ENCODE measurements at places on chromosomes 3 and 15.

DNA sequence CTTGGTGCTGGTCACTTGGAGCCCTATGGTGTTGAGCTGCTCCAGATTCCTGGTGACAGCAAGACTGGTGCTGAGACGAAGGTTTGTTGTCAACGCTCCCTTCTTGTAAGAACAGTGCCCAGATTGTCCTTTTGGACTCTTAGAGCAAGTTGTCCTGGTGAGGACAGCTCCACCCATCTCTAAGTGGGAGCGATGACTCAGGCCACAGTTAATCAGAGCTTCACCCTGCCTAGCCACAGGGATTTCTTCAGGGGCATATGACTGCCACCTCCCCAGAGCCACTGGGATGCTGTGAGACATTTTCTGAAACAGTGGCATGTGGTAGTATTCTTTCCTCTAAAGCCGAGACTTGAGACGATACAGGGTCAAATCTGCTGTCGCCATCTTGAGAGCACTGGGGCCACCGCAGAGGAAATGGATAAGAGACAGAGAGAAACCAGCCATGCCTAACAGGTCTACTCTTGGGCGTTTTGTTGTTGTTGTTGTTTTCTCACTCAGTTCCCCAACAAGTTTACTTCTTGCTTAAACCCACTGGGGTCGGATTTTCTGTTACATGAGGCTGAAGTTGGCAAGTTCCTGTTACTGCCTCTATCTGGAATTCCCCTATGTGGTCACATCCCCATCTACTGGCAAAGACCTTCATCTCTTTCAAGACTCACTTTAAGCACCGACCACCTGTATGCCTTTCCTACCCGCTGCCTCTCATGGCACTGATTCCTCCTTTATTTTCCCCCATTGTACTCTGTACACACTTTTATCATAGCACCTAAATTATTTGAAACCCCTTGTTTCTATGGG lies 16.0 kb upstream of the PCOLCE2 start:
- no peak for DNase-seq

DNA sequence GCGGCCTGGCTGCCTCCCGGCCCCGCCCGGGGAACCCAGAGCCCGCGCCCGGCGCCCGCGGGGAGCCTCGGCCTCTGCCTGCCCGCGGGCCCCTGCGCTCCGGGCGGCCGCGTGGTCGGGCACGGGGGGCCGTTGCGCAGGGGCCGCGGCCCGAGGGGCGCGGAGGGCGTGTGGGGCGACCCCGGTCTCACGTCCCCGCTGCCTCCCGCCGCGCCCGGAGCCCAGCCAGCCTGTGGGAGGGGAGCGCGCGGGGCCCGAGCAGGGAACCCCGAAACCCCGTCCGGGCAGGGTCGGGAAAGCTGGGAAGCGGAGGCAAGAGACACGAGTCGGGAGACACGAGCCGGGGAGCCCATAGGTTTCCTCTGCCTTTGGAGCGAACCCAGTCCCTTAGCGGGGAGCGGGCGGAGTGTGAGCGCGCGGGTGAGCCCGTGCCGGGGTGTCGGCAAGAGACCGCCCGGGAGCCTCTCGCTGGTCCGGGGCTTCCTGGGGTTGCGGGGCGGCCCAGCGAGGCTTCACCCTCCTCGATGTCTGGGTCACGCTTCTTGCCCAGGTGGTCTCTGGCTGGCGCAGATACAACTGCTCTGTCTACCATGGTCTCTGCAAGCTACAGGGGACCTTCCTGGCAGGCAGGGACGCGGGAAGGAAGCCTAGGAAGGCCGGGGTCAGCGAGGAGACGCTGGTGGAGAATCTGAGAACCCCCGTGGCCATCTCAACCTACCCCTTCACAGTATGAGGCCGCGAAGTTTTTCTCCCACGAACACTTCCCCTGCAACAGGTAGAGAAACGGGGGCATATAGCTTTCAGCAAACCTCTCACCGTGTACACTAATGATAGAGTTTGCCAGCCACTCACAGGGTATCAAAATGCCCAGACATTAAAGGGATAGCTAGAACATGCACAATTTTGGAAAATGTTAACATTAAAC lies 586 bp downstream of the LRRK1 start:
- no peak for DNase-seq

DNA sequence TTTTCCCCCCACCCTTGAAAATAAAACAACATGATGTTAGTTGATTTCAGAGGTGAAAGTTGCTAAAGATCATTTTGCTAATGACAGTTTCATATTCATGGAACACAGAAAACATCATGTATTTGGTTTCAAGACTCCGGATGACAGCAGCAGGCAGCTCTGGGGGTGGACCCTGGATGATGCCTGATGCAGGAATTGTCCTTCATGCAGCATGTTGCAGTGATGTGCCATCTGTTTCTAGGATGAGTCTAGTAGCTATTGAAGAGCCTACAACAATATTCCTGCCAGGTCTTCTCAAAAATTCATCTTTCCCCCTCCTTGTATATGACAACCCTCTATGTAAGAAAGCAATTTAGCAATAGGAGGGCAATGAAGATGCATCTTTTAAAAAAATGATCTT lies 108.3 kb downstream of the SV2B start:
- no peak for DNase-seq

- DNase-seq = no peak
Observed at GRCh38 chr15:65342493-65342892, 35.3 kb downstream of the IGDCC3 start.

DNA sequence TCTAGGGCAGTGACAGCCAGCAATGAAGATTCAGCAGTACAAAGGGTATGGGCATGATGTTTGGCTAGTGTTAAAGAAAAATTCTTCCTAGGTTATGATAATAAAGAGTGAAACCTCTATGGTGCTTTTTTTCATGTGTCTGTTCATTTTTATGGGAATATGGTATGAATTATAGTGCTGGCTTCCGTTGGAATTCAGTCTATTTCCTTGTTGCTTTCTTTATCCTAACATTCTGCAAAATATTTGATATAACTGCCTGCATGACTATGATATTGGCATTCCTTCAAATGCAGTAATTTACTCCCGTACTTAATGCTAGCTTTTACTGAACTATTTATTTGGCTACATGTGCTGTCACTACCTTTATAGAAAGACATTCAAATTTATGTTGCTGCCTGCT lies 57.6 kb upstream of the ATP11B start:
- DNase-seq = no peak

- DNase-seq = no peak
Observed at GRCh38 chr3:69105320-69105719, 17.1 kb downstream of the LMOD3 start.

DNA sequence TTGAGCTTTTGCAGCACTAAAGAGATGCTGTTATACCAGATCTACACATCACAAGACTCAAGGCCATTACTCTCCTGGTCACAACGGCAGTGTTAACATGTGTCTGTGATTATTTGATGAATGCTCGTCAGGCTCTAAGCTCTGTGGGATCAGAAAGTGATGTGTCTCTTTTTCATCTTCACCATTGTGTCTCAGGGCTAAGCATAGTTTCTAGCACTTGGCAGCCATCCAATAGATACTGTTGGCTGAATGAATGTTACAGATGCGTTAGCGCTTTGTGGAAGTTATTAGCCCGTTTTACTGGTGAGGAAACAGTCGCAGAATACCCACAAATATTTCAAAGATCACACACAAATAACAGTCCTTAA lies 1.2 kb upstream of the FAM81A start:
- no peak for DNase-seq

- DNase-seq = no peak
Observed at GRCh38 chr15:41977757-41978383, 5.5 kb upstream of the EHD4 start.

DNA sequence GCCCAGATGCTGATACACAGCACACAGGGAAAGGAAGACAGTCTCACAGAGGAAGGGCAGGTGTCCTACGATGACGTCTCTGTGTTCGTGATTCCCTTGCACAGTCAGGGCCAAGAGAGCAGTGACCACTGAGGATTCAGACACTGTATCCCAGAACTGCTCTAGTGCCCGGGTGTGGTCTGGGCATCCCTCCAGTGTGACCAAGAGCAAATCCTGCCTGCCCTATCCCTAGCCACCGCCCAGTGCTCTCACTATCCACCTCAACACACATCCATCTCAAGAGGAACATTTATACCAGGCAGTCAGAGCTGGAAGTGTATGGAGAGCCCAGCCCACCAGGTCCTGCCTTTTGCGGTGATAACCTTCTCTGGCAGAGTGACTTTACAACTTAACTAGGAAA lies 4.1 kb downstream of the PPM1M start:
- no peak for DNase-seq

DNA sequence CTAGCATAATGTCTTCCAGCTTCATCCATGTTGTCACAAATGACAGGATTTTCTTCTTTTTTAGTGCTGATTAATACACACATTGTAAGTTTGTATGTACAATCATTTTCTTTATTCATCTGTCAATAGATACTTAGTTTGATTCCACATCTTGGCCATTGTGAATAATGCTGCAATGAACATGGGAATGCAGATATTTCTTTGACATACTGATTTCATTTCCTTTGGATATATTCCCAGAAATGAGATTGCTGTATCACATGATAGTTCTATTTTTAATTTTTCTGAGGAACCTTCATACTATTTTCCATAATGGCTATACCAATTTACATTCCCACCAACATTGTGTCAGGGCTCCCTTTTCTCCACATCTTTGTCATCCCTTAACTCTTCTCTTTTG lies 117.9 kb downstream of the MEIS2 start:
- DNase-seq = no peak

DNA sequence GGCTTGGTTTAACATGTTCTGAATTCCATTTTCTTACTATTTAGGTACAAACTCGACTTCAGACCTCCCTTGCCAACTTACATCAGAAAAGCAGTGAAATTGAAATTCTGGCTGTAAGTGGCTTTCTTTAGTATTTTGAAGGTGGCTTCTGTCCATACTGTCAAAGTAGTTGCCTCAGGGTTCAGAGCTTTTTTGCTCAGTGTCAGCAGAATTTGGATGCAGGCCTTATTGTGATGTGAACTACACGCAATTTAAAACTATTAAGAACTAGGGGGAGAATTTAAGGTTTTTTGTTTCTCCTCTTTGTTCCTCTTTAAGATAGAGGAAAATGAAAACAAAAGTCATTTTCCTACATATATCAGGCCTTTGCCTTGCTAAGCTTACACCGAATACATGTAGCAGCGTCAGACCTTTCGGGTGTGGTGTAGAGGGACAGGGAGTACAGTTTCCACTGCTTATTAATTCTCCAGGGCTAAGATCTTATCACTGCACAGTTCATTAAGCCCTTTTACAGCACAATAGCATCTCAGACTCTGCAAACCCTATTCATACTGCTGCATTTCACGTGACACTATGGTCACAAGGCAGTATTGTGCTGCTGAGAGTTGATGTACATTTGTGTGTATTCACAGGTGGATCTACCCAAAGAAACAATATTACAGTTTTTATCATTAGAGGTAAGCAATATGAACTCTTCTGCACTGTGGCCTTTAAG lies 6.7 kb downstream of the SRP14 start:
- DNase-seq = no peak

DNA sequence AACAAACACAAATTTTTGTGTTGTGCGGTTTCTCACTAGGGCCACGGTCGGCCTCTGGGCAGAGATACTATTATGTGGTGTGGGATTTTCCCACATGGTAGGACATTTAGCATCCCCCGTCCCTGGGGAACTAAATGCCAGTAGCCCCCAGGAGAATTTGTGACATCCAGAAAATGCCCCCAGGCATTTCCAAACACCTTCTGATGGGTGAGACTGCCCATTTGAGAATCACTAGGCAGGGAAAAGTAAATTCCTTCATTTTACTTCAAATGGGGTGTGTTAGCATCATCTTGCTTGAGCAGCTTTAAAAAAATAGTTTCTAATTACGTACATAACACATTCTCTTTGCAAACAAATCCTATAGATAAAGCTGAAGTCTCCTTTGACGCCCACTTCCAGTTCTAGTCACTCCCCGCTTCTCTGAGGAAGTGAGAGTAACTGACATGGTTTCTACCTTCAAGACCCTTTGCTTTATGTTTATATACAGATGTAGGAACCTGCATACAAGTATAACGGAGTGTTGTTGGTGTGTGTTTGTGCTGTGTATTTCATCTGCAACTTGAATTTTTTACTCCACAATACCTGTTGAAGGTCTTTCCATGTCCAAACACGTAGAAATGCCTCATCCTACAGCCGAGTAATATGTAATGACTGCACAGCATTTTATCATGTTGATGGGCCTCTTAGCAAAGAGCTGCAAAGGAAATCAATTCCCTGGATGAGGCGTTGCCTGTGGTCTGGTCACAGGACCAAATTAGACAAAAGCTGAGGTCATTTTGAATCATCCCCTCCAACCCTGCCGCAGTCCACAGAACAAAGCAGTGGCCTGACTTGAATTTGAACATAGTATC lies 31.4 kb upstream of the ZBTB38 start:
- no peak for DNase-seq

GRCh38 chr3:144053121-144053520 lies 81.5 kb downstream of the DIPK2A start:
- DNase-seq = no peak

DNA sequence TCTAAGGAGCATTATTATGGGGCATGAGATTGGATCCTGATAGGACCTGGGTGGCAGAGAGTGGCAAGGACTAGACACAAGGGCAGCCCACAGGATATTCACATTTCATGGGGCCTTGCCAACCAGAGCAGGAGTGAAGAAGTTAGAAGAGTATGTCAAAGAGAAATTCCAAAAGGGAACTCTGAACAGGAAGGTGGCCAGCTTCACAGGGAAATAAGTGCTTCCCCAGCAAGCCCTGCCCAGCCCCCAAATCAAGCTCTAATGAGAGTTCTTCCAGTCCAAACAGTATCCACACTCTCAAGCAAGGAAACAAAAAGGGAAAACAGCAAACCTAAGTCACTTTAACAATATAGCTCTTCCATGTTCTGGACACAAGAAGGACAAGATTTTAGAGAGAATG lies 130.2 kb upstream of the COL8A1 start:
- no peak for DNase-seq

DNA sequence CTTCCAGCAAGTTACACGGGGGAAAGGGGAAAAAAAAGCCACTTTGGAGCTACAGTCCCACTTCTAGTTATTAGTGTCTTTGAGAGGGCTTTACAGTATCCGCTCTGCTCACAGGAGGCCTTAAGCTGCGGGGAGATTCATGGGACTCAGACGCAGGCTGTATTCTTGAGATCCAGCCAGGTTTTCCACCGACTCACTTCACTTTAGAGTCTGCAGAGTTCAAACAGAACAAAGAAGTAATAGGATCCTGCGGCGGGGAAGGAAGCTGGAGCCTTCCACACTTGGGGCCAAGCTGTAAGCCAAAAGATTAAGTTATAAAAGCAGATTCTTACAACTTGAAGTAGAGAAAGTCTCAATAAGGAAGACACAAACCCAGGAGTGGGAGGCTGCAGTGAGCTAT lies 60.2 kb upstream of the FAM174B start:
- no peak for DNase-seq

DNA sequence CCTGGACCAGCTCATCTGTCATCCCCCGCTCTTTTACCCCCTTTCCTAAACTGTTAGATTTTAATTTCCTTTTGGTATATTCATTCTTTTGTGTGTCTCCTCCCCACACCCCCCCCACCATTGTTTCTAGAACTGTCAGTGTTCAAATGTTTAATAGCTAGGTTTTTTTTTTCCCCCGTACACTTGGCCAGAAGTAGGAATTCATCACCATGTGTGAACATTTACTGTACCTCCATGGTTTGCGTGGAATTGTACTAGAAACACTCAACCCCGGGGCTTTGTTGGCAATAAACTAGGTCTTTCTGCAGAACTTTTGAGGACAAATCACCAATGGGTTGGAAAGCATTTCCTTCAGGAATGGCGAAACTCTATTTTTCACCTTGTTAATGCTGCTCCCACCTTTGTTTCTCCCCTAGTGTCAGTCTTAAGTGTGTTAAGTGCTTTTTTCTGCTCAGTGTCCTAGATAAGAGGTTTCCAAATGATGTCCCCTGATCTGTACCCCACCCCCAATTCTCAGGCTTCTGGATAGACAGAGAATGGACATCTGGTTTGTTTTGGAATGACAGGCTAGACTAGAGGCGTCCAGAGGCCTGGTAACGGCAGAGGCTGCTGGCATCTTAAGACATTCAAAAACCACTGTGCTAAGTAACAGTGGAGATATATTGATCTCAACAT lies 76.8 kb downstream of the SMAD3 start:
- no peak for DNase-seq
